ENCODE measurements at places on chromosomes 3 and 15. TPM values are rescaled to one million over a fixed set of nuclear protein-coding genes. Genes with fewer than 3 reads are reported as not detected.

Gene CDHR4
- 0.50 TPM for total RNA-seq

DNA sequence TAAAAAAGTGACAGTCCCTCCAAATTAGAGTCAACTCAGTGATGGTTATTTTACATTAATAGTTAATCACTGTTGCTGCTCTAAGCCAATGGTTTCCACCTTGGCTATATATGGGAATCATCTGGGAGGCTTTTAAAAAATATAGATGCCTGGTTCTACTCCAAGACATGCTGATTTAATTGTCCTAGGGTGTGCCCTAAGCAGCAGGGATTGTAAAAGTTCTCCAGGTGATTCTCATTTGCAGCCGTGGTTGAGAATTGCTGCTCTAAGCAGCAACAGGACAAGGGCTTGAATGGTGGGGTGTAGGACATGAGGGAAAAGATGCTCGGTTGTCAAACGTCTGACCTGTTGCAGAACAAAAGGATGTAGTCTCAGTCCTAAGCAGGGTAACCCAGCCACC is 405.1 kb upstream of the MCTP2 start:
- H3K27ac ChIP-seq = no peak overlapping the region
- no peaks in the 10 kb centered on the region for H3K36me3 ChIP-seq
- no peaks in the 10 kb centered on the region for H3K4me1 ChIP-seq
- no peaks in the 10 kb centered on the region for H3K27me3 ChIP-seq
- no peak overlapping the region for H3K4me3 ChIP-seq

GRCh38 chr15:33215941-33216872 is 21.7 kb upstream of the FMN1 start:
- no peaks in the 10 kb centered on the region for H3K4me1 ChIP-seq

DNA sequence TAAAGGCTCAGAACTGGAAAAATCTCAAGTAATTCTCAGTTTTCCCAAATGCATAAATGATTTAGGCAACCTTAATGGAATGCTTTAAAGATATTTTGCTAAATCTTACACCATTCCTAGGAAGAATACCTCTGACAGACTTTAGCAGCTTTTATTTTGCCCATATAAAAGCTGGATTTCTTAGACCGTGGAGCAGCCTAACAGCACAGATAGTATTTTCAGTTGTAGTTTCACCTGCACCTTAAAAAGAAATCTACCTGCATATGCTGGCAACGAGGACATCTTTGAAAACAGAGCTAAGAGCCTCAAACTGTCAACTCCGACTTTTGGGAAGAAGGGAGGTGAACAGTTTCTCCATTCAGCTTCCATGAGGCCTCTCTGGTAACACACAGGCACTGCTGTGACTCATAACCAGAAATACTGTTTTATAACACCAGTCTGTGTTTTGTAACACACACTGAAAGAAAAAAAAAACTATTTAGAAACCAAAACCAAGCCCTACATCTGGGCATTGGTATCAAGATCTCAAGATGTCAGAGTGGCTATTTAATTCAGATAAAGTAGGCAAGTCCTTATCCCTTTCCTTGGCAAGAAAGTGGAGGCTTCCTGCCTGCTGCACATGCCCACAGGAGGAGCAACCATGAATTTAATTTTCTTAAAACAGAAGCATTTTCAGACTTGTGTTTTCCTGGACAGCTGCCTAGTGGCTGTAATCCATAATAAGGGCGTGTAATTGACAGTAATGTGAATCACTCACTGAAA is 181.5 kb upstream of the ICE2 start:
- no peaks in the 10 kb centered on the region for H3K27me3 ChIP-seq
- DNase-seq = no peak
- no peak overlapping the region for H3K4me3 ChIP-seq
- no peak overlapping the region for H3K27ac ChIP-seq

GRCh38 chr15:42385206-42385979 is 26.1 kb downstream of the CAPN3 start:
- no peak overlapping the region for H3K4me3 ChIP-seq
- peak; percentile 47 for DNase-seq
- H3K36me3 ChIP-seq = no peaks in the 10 kb centered on the region
- H3K27me3 ChIP-seq = no peaks in the 10 kb centered on the region
